ENCODE measurements at places on chromosomes 3 and 15.

GRCh38 chr3:58429657-58430056, 4.0 kb downstream of the PDHB start:
- no peak for DNase-seq

DNA sequence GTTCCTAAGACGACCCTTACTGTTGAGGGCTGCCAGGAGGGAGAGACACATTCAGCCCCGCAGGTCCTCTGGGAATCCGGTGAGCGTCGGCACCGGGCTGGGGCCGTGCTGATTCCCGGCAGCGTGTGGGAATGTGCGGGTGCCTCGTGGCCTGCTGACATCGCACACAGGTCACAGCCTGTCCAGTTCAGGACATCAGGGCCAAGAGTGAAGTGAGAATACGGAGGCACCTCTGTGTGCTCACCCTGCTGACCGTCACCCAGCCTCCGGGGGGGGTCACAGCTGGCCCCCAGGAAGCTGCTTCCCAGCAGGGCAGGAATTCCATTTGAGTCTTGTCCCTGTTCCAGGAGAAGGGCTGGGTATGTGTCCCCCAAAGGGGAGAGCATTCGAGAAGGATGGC, 53.6 kb downstream of the PGPEP1L start:
- no peak for DNase-seq

GRCh38 chr3:62990704-62991413, 115.6 kb upstream of the CADPS start:
- DNase-seq = no peak

DNA sequence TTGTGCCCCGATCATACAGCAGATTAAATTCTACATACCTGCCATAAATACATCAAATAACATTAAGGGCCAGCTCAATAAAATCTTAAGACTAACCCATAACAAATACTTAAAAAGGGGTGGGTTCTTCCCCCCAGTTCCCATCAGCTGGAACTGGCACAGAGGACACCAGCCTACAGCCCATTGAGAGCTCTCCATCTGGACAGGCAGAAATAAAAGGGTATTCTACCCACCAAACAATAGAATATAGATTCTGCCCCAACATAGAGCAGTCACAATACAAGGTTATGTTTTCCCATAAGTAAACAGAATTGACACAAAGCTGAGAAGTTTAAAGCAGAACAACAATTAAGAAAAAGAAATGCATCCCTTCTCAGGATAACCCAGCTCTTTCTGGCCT, 11.9 kb downstream of the CPOX start:
- DNase-seq = no peak

DNA sequence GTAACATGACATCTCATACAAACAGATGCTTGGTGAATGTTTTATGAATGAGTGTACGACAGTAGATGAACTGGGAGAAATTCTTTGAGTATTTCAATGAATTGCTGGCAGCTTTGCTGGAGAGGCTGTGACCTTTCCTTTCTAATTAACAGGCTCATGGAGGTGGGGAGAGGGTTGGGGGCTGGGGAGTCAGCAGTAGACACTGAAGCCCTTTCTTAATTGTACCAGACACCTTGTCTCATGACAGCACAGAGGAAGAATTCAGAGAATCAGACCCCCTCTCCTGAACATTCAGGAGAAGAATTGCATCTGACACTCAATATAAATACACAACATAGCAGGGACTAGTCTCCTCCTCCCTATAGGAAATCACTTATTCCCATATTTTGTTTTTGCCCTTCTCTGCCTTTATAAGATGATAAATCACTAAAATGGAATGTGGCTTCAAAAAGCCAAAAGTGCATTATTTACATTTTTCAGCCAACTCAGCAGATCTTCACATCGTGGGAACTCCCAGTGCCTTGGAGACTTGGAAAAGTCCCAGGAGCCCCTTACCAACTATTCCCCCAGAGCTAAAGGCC, 66.2 kb upstream of the TPM1 start:
- DNase-seq = no peak

- no peak for DNase-seq
Observed at GRCh38 chr3:188417271-188417696, 263.3 kb downstream of the LPP start.

Measured in activated CD8-positive, alpha-beta memory T cell treated with anti-CD3 and anti-CD28 coated beads for 4 hours (primary cell).